ENCODE measurements at places on chromosomes 7 and 10.
A peak's percentile ranks its signal among the peaks of the same experiment; 100 is the strongest.

- no peak for DNase-seq
Measured at GRCh38 chr7:73539709-73540108, 17.6 kb upstream of the BAZ1B start.

GRCh38 chr7:87316097-87316700 is 29.3 kb upstream of the CROT start:
- no peak for DNase-seq

- peak; percentile 19 for DNase-seq
Measured at GRCh38 chr10:14543046-14543903, 212.6 kb upstream of the FRMD4A start.

GRCh38 chr10:128147064-128147463 is 20.8 kb upstream of the MKI67 start:
- DNase-seq, result no peak

DNA sequence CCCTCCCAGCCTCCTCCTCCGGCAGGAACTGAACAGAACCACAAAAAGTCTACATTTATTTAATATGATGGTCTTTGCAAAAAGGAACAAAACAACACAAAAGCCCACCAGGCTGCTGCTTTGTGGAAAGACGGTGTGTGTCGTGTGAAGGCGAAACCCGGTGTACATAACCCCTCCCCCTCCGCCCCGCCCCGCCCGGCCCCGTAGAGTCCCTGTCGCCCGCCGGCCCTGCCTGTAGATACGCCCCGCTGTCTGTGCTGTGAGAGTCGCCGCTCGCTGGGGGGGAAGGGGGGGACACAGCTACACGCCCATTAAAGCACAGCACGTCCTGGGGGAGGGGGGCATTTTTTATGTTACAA is 83.3 kb downstream of the PAX2 start:
- DNase-seq, result no peak

- DNase-seq, result no peak
Measured at GRCh38 chr7:94748376-94748775, 92.4 kb upstream of the SGCE start.

DNA sequence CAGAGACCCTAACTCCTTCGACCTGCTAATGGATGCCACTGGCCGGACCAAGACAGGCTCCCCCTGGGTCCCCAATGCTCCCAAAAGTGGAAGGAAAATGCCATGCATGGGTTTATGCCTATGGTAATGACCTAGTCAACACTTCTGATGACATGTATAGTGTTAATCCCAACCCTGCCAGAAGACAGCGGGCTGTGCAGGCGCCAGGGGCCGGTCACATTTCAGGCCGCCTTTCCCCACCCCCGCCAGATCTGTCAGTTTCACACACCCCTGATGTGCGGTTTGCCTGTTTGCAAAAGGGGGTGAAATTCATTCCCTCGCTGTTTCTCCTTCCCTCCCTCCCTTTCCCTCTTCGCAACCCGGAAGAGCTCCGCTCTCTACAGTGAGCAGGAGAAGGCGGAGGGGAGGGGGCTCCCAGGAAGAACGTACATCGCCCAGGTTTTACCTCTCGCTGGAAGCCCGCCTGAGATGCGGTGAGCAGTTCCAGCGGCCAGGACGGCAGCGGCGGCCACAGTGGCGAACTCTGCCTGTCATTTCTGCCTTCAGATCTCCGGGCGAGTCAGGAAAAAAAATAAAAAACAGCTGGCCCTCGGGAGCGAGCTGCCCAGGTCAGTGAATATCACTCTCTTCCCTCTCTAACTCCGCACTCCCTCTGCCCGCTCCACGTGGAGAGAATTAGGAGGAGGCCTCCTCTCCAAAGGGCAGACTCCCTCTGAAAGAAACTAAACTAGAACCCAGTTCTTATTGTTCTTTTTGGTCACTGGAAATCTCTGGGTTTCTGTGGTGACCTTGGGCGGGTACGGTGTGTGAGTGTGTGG is 9.4 kb upstream of the GATA3 start:
- no peak for DNase-seq

DNA sequence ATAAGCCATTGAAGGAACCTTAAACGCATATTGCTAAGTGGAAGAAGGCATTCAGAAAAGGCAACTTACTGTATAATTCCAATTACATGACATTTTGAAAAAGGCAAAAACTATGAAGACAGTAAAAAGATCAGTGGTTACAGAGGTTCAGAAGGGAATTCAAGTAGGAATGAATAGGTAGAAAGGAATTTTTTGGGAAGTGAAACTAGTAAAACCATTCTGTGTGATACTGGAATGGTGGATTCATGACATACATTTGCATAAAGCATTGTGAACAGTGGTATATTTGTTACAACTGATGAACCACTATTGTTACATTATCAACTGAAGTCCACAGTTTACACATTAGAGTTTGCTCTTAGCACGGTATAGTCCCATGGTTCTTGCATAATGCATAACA is 114.2 kb upstream of the GPR22 start:
- DNase-seq, result peak; percentile 80

- no peak for DNase-seq
Measured at GRCh38 chr7:36943591-36944435, 219.5 kb upstream of the AOAH start.

DNA sequence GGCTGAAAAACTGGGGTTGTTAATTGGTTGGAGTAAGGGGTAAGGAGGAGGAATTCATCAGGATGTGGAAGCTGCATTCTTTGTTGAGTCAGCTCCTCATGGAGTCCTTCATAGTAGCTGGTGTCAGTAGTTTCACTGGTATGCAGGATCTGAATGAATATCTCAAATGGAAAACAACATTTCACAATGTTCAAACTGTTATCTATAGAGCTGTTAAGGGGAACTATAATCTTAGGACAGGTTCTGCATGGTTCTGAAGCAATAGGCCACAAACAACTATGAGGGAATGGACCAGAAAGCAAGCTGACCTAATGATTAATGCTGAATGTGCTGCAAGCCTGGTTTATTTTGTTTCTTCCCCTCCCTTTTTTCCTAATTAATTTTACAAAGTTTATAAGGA is 225.8 kb downstream of the IPMK start:
- no peak for DNase-seq

DNA sequence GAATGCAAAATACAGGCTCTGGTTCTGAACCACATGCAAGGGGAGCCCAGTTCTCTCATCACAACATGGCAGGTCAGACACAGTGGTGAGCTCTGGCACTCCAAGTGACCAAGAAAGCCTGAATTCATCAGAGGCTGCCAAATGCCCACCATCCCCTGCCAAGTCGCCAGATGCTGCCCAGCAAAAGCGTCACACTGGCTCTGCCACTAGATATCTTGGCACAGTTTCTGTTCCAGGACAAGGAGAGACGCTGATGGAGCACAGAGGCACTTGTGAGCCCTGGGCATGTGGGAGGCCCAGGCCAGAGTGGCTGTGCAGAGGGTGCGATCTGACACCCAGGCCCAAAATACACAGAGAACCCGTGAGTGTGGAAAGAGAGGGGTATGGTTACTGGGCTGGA is 57.8 kb downstream of the GAD2 start:
- DNase-seq, result no peak

GRCh38 chr10:92567952-92568600 is 5.8 kb downstream of the IDE start:
- DNase-seq, result peak; percentile 75

DNA sequence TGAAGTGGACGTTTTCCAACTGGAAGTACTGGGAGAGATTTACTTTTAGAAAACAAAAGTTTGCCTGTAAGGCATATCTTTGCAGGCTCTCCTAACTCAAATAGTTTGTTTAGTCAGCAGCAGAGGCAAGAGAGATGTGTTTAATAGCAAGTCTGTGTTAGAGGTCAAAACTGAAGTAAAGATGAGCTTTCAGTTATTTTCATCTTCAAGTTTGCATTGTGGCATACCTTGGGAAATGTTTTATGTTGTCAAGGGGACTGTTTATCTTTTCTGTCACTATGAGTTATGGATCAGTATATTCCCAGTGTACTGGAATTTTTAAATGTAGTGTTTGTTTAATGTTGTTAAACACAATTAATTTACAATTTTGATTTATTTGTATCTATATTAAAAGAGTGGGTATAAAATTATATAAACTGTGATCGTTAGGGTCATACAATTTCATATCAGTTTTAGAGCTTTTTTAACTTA is 169.7 kb upstream of the PPP1R3A start:
- DNase-seq, result no peak

DNA sequence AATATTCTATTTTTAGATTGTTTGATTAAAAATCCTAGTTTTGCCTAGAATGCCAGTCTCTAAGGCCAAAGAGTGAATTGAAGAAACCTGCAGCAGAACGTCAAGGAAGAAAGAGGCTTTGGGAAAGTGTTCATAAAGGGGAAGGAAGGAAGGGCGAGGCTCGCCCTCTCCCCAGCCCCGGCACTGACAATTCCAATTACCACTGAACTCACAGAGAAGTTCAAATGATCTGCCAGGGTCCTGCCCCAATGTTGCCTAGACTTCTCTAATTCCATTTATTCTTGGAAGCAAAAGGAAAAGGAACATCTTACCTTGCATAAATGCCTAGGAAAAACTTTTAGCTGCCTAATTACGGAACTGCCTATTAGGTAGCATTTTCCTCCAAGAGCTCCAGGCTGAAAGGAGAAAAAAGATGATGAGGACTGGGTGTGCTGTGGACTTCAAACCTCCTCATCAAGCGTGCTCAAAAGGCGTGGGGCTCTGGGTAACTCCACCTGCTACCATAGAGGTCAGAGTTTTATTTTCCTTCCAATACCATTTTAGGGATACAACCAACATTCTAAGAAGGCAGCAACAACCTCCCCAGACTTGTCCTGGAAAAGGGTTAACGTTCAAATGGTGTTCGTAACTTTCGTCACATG is 134.5 kb downstream of the PKD1L1 start:
- DNase-seq, result no peak

DNA sequence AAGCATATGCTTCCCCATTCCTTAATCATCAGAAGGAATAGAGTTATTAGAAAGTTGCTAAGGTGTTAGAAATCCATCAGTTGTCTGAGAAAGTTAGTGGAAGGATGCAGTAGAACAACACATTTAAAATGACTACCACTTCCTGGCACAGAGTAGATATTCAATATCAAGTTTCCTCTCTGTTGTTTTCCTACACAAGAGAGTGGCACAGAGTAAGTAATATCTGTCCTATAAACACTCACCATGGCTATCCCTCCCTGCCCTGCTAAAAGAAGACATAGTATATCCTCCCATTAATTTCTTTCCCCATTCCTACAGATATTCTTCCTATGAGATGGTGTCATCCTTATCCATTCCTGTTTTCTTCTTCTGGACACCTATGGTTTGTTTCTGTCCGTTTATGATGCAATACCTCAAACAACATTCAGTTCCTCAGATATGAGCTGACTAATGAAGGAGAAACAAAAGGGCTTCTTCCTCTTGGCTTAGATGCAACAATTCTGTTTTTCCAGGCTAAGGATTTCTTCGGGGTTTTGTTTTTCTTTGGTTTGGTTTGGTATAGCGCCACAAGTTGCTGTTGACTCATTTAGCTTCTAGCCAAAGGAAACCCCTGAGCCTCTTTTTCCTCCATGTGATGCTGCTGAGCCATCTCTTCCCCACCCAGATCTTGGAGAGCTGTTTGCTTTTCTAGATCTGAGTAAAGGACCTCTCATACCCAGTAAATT is 32.9 kb upstream of the BPGM start:
- peak; percentile 99 for DNase-seq

GRCh38 chr10:11096422-11096821 is 78.8 kb downstream of the CELF2 start:
- DNase-seq, result no peak

- no peak for DNase-seq
Measured at GRCh38 chr7:84207025-84207424, 12.4 kb upstream of the SEMA3A start.

- DNase-seq, result no peak
Measured at GRCh38 chr10:129179972-129180678, 286.9 kb upstream of the MGMT start.

DNA sequence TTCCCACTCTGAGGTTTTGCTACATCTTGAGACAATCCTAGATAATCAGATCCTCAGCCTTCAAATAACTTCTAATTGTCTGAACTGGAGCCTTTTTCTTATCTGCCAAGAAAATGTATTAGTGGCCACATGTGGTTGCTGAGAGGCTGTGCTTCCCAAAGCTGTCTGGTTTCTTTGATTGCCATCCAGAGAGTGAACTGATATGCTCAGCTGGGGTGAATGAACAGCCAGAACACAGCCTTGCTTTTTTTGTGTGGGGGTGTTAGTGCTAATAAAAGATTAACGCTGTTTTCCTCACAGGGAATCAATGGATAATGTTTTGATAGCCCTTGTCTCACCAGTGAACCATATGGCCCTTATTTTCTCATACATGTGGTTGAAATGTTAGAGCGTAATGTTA is 66.9 kb downstream of the BBS9 start:
- DNase-seq, result no peak

- no peak for DNase-seq
Measured at GRCh38 chr10:113035732-113036312, 85.8 kb downstream of the TCF7L2 start.

- DNase-seq, result no peak
Measured at GRCh38 chr7:55518836-55519235, 53.5 kb downstream of the VOPP1 start.

- DNase-seq, result no peak
Measured at GRCh38 chr10:89869592-89870156, 168.3 kb downstream of the KIF20B start.

DNA sequence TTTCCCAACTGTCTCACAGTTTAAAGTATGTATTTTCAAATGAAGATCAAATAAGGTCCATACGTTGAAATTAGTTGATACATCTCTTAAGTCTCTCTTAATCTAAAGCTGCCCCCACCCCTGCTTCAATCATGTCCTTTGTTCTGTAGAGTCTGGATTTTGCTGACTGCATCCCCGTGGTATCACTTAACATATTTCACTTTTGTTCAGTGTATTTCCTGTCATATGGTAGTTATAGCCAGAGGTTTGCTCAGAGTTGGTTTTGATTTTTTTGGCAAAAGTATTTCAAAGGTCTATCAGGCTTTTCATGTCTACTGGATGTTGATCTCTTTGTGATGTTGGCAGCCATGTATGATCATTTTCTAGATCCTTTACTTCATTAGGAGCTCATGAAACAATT is 54.4 kb upstream of the ARID5B start:
- peak; percentile 38 for DNase-seq

DNA sequence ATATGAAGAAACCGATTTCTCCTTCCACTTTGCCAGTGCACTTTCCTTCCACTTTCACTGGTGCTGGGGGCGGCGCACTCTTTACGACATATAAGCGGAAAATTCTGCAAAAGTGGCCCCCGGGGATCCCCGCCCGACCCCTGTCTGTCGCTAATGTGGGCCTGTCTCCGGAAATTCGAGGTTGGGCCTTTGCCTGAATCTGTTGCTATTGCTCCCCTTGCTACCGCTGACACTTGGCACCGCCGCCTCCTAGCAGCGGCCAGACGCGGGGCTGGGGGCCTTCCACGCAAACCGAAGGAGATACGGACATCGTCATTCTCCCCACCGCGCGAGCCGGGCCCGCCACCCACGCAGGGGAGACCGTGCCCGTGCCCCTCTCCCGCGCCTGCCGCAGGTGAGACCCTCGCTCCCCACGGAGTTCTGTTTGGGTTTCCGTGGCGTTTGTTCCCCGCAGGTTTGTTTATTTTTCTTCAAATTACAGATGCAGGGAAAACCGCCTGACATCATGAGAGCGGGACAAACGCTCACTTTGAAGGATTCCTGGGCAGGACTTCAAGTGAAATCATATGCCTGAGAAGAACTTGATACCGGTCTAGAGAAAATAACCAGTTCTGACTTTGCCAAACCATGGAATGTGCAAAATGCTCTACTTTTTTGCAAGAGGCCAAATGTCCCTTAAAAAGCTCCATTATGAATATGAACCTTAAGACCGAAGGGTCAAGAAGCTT is 5.0 kb downstream of the TWIST1 start:
- peak; percentile 73 for DNase-seq

- no peak for DNase-seq
Measured at GRCh38 chr10:58698777-58699356, 186.2 kb downstream of the BICC1 start.

GRCh38 chr7:24501009-24501408 is 72.2 kb upstream of the PALS2 start:
- no peak for DNase-seq
